ENCODE measurements at places on chromosomes 16 and 17.

GRCh38 chr17:21152731-21153130 is 26.0 kb downstream of the DHRS7B start:
- no peak for DNase-seq

DNA sequence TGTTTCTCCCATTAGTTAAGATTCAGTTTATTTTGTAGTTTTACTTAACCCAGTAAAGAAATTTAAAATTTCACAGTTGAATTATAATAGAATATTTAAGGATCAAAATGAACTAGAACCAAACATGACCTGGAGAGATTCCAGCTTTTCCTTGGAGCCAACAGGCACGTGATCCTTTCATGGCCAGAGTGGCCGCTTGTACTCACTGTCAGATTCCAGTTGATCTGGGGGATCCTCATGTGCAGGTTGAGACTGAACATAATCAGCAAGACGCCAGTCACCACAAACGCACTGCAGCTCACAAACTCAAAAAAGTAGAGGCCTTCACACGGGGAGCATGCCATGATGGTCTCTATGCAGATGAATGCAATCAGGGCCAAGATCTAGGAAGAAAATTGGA is 31.7 kb downstream of the CMTM3 start:
- no peak for DNase-seq

- no peak for DNase-seq
These were observed 390.0 kb upstream of the TNRC6C start for GRCh38 chr17:77568540-77568939.

GRCh38 chr16:50697881-50698767 is 4.7 kb downstream of the NOD2 start:
- DNase-seq: no peak

DNA sequence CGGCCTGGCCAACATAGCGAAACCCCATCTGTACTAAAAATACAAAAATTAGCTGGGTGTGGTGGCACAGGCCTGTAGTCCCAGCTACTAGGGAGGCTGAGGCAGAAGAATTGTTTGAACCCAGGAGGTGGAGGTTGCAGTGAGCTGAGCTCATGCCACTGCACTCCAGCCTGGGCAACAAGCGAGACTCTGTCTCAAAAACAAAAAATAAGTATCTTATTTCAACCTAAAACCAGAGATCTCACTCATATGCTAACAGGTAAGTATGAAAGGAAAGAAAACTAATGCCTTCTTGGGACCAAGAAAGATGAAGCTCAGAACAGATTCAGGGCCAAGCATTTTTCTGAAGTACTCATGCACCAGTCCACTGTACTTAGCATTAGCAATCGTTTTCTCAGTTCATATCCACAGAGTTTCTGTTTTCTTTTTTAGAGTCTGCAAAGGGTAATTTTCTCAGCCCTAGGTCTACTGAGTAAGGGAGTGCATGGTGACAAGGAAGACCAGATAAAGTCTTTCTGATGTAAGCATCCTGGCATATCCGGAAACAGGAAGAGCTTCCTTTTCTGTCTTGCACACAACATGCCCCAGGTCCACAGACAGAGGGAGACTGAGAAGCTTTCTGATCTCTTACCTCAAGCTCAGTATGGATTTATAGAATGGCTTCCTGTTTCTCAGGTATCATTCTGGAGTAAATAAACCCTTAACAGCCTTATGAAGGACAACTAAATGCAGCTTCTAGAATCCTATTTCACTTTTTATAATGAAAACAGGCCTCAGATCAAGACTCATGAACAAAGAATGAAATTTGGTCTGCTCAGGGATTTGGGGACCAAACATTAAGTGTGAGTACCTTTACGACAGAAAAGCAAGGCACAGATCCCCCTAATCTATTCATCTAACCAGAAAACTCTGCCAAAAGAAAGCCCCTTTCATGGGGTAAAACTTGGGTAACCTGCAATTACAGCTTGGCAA is 38.7 kb upstream of the FOXJ1 start:
- DNase-seq: peak; percentile 91

Data from Jurkat, Clone E6-1 (cell line).